Vagina (tissue), 2 donors: ENCODE measurements at places on chromosomes 7 and 10.

DNA sequence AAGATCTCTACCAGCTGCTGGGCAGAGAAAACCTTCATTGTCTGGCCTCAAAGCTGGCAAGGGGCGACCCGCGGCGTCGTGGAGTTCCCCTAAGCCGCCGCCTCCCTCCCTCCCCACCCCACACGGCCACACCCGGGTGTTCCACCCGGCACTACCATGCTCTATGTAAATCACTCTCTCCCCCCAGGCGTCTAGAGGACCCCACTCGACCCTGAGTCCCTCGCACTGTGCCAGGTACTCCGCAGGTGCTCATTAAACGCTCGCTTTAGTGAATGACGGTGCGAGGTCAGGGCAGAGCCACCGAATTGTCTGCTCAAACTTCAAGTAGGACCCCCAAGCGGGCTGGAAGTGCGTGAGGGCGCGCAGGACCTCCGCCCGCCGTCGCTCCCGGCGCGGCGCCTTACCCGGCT is 628 bp downstream of the PARP12 start:
- DNase-seq, result no peak

DNA sequence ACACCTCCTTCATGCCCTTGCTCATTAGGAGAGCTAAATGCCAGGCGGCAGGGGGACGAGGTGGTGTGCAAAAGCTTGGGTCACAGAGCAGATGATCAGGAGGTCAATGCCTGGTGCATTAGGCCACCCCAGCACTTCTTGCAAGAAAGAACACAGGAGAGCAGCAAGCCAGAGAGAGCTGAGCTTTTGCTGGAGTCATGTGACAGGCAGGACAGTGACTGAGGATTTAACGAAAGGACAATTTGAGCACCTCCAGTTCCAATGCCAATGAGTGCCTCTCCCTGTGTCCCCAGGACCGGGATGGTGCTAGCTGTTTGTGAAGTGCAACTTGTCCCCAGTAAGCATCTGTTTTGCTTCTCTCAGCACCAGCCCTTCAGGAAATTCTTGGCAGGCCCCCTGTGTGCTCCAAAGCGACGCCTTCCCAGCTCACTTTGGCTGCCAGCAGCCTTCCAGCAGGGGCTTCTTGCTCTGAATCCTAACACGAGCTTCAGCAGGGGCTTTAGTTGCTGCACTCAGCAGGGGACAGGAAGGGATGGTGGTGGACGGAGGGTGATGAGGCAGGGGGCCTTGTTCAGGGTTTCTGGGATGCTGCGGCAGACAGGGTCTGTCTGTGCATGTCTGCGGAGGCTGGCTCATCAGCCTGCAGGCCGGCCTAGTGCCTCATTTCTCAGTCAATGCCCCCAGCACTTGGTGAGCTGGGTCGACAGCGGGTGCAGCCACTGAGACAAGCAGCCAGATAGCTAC is 368.1 kb downstream of the RPS24 start:
- DNase-seq, result no peak

DNA sequence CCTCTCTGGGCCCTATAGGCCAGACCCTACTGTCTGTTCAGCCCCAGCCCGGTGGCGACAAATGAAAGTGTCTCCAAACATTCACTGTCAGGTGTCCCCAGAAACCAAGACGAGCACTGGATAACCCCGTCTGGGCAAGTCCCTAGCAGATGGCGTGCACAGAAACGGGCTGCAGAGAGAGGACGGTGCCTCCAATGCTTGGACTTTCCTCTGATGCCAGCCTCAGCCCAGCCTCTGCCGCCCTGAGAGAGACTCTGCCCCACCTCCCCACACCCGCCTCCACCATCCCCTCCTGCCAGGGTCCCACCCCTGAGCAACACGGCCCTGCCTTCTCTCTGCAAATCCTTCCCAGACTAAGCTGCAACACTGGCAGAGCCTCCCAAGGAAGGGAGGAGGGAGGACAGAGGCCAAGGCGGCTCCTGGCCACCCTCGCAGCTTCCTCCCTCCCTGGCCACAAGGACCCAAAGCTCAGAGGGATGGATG is 7.4 kb upstream of the LFNG start:
- no peak for DNase-seq

DNA sequence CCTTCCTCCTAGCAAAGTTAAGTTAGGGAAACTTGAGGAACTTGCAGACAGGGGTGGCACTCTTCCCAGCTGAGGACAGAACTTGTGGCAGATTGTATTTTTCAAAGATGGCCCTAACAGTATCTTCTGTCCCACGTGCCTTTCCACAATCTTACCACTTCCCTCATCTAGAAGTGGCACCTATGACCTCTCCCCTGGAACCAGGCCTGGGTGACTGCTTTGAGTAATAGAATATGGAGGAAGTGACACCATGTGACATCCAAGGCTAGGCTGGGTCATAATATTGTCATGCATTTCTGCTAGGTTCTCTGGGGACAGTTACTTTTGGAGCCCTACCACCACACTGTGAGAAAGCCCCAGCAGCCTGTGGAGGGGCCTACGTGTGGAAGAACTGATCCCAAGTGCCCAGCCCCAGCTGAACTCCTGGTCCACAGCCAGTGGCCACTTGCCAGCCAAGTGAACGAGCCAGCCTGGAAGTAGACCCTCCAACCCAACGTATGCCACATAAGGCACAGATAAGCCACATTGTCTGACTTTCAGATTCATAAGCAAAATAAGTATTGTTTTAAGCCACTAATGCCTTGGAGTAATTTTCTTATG is 193.7 kb downstream of the PTPN20 start:
- peak; percentile 77 for DNase-seq

DNA sequence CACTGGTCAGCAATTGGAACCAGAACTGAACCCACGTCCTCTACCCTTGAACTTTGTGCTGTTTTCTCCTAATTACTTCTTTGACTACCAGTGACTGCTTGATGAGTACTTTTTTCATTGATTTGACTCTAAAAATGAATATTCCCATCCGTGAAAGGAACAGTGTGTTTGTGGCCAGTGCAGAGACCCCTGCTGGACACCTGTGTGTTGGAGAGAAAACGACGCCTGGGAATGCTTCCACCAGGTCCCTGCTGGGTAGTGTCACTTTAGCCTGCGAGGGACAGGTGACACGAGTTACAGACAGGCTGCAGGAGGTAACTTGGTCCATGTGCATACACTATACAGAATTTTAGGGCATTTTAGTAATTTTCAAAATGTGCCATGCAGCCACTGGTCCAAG is 6.8 kb upstream of the GJD4 start:
- no peak for DNase-seq

GRCh38 chr10:66837335-66837734 is 88.5 kb upstream of the LRRTM3 start:
- DNase-seq, result no peak

GRCh38 chr10:26361971-26362370 is 76.2 kb upstream of the APBB1IP start:
- no peak for DNase-seq

- DNase-seq, result no peak
These were observed 25.5 kb downstream of the FGFBP3 start for GRCh38 chr10:91883549-91884444.

DNA sequence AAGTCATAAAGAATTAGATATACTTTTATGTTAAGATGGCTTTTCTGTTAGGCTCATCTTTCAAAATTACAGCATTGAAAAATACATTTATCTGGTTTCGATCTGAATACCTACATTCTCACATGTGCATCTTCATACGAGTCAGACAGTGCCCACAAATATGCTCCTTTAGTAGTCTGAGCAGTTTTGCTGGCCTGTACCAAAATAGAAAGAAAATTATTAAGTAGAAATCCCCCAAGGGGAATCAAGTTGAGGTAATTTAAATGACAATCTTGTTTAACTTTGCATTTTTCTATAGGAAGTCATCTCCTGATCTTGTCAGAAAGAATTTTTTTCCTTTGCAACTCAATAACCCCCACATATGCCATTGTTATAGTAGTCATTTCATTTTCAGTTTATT is 287.4 kb upstream of the SEMA3D start:
- no peak for DNase-seq

- DNase-seq, result no peak
These were observed 27.4 kb downstream of the ADAMTS14 start for GRCh38 chr10:70699659-70700174.

- DNase-seq, result no peak
These were observed 3.9 kb upstream of the PURB start for GRCh38 chr7:44889086-44889781.

DNA sequence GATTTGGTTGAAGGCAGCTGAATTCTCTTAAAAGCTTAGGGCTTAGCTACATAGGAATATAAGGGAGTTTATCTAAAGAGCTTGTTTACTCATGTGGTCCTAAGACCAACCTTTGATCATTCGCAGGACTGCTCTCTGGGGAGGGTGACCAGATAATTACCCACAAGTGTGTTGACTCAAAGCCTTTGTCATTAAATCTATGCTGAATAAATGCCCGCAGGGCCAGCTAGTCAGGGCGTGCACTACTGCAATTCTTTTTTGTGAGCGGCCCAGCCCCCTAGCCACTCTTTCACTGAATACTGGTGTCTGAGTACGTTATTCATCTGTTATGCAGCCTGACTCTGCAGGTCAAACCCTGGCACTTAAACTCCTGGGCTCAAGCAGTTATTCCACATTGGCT is 69.6 kb downstream of the AKAP9 start:
- no peak for DNase-seq

- no peak for DNase-seq
These were observed 292.4 kb upstream of the KLF14 start for GRCh38 chr7:131026297-131027000.

- DNase-seq, result no peak
These were observed 78.6 kb upstream of the GLCCI1 start for GRCh38 chr7:7889791-7890568.

- DNase-seq, result no peak
These were observed 13.1 kb downstream of the JAKMIP3 start for GRCh38 chr10:132078746-132079345.

DNA sequence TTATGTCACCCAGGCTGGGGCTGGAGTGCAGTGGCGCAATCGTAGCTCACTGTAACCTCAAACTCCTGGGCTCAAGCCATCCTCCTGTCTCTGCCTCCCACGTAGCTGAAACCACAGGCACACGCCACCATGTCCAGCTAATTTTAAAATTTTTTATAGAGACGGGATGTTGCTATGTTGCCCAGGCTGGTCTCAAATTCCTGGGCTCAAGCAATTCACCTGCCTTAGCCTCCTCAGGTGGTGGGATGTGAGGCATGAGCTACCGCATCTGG is 123.2 kb upstream of the PARD3 start:
- DNase-seq, result no peak

- DNase-seq, result no peak
These were observed 18.7 kb downstream of the NOM1 start for GRCh38 chr7:156968183-156968582.

DNA sequence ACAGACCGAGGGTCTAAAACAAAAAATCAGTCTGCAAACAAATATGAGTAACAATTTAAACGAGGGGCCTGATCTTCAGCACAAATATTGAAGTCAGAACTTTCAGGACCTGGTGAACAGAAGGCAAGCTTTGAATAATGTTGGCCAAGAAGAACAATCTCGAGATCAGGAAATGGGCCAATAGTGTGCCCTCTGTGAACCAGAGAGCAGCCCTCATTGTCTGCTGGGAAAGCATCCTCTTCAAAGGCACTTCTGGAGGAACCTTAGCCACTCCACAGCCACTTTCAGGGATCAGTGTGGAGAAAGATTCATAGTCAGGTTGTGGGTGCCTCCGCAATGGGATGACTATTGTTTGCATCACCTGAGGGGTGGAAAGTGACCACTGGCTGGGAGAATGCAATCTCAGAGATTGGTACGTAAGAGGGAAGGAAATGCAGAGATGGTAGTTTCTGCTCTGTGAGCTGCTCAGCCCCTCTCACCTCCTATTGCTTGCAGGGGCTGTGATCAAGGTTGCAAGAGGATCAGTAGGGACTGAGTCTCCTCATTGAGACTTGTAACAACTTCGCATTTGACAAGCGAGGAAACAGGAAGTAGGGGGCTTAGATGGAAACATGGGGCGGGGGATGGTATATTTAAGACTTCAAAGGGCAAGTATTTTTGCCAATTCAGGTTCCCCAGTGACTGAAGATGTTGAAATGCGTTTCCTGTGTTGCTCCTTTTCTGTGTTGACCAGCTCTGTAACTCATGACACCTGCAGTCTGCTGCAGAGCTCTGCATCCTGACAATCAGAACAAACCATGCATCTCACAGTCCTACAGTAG is 28.4 kb upstream of the IFRD1 start:
- no peak for DNase-seq

DNA sequence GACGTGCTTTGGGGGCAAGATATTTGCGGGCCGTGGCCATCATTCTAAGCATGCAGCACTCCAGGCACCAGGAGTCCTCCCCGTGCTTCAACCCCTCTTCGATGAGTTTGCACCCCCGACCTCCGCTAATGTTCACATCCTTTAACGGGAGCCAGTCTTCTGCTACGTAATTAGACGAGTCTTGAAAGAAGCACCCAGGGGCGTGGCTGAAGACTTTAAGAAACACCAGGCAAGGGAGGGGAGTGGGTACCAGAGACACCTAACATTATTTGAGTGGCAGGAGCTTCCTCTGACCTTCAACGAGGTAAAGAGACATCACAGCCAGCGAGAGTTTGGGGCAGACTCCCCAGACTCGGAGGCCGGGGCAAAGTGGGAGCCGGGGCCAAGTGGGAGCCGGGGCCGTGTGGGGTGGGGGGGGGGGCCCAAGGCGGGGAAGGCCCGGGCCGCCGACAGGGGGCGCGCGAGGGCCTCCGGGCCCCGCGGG is 31.1 kb upstream of the TOMM7 start:
- DNase-seq, result no peak

DNA sequence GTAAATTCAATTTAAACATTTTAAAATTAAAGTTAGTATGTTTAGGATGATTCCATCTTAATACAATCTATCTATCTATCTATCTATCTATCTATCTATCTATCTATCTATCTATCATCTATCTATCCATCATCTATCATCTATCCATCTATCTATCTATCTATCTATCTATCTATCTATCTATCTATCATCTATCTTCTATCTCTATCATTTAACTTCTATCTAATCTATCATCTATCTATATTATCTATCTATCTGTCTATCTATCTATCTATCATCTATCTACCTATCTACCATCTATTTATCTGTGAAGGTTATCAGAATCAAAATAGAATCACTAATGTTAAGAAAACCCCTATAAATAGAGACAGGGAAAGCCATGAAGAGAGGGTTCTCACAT is 78.3 kb downstream of the RAMP3 start:
- no peak for DNase-seq

- DNase-seq, result no peak
These were observed 72.2 kb downstream of the ADARB2 start for GRCh38 chr10:1665021-1665661.

DNA sequence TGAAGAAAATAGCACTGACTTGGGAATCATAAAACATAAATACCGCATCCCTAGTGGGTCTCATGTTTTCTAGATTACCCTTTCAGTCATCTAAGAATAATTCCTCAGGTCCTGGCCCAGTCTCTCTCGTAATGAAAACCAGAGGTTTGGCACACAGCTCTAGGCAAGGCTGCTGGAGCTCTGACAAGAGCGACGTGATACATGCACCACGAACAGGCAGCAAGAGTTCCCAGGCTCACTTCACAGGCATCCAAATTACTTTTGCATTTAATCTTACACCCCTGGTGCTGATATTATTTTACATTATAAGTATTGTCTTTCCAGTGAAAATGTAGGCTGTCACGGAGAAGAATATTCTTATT is 105.2 kb downstream of the THSD7A start:
- no peak for DNase-seq

- DNase-seq, result no peak
These were observed 228.1 kb downstream of the WDR11 start for GRCh38 chr10:121079226-121079625.

GRCh38 chr10:53430127-53430891 is 657.7 kb upstream of the MBL2 start:
- DNase-seq, result no peak
